Activated CD4-positive, alpha-beta memory T cell treated with anti-CD3 and anti-CD28 coated beads for 36 hours (primary cell): ENCODE measurements at places on chromosomes 2 and 18. TPM values are rescaled to one million over a fixed set of nuclear protein-coding genes. Genes with fewer than 3 reads are reported as not detected.

Gene MAP3K19
- total RNA-seq: not detected

Gene PCARE
- not detected for total RNA-seq

Gene DYSF
- not detected for total RNA-seq

Gene BCL2
- 67.9 TPM for total RNA-seq

Gene GALNT3
- 4.1 TPM for total RNA-seq

Gene NGEF
- total RNA-seq: 4.2 TPM

Gene TMEM182
- total RNA-seq: 5.8 TPM

Gene SULT1C2
- not detected for total RNA-seq

DNA sequence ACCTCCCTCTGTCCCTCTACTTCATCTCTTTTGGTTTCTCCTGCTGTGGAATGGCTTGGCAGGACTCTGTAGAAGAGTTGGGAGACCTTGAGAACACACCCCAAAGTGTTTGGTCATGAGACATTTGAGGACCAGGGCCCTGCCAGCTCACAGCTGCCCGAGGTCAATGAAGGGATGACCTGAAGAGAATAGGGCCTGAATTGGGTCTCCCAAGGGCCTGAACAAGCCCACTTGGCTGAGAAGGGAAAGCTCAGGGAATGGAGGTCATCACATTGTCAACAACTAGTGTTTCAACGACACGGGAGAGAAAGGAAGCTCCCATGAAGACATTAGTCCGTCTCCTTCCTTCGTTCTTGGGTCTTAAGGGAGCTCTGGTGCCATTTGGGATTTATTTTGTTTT is 52.8 kb downstream of the TTC32 start:
- no peak overlapping the region for H3K27ac ChIP-seq
- H3K4me1 ChIP-seq: no peaks in the 10 kb centered on the region
- no peaks in the 10 kb centered on the region for H3K36me3 ChIP-seq
- no peak overlapping the region for H3K4me3 ChIP-seq
- no peak for DNase-seq

- no peaks in the 10 kb centered on the region for H3K27me3 ChIP-seq
- H3K4me1 ChIP-seq: peaks cover 46% of the 10 kb centered on the region
- peak overlapping the region; percentile 74 for H3K4me3 ChIP-seq
- DNase-seq: peak; percentile 60
- H3K27ac ChIP-seq: peak overlapping the region; percentile 31
- H3K36me3 ChIP-seq: peaks cover 1% of the 10 kb centered on the region
Measured at GRCh38 chr2:64655018-64655664, 1.4 kb upstream of the SERTAD2 start.

DNA sequence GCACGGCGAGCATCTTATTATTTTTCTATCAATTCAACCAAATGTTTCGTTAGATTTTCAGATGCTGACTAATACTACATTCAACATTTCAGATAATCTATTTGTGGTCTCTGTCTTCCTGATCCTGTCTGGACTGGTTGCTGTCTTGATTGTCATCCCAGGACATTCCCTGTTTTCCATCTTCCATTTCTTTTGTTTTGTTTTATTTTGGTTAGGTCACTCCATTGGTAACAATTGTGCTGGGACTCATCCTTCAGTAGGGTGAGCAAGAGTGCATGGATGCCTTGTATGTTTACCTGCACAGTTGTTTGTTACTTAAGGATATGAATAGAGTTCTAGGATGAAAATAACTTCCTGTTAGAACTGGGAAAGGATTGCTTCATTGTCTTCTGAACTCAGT is 55.9 kb upstream of the ACYP2 start:
- peaks cover 5% of the 10 kb centered on the region for H3K4me1 ChIP-seq
- H3K36me3 ChIP-seq: no peaks in the 10 kb centered on the region
- no peak for DNase-seq
- no peaks in the 10 kb centered on the region for H3K27me3 ChIP-seq
- H3K4me3 ChIP-seq: no peak overlapping the region

- H3K4me3 ChIP-seq: no peak overlapping the region
- H3K27ac ChIP-seq: no peak overlapping the region
- no peaks in the 10 kb centered on the region for H3K27me3 ChIP-seq
Measured at GRCh38 chr2:236102971-236103370, 65.2 kb downstream of the GBX2 start.

- H3K27ac ChIP-seq: no peak overlapping the region
- H3K4me1 ChIP-seq: no peaks in the 10 kb centered on the region
- DNase-seq: no peak
- no peaks in the 10 kb centered on the region for H3K36me3 ChIP-seq
Measured at GRCh38 chr18:64011513-64011912, 41.6 kb downstream of the SERPINB8 start.

- DNase-seq: no peak
- no peak overlapping the region for H3K4me3 ChIP-seq
- H3K27ac ChIP-seq: no peak overlapping the region
- H3K36me3 ChIP-seq: no peaks in the 10 kb centered on the region
- no peaks in the 10 kb centered on the region for H3K27me3 ChIP-seq
Measured at GRCh38 chr2:201996006-201996405, 37.6 kb upstream of the FZD7 start.

- H3K27me3 ChIP-seq: no peaks in the 10 kb centered on the region
- no peak overlapping the region for H3K4me3 ChIP-seq
- peaks cover 50% of the 10 kb centered on the region for H3K4me1 ChIP-seq
Measured at GRCh38 chr2:106168657-106169056, 25.4 kb downstream of the UXS1 start.

- DNase-seq: no peak
- H3K27me3 ChIP-seq: peaks cover 2% of the 10 kb centered on the region
- no peak overlapping the region for H3K27ac ChIP-seq
- no peaks in the 10 kb centered on the region for H3K4me1 ChIP-seq
- no peaks in the 10 kb centered on the region for H3K36me3 ChIP-seq
Measured at GRCh38 chr2:240374085-240374907, 61.2 kb upstream of the GPC1 start.

DNA sequence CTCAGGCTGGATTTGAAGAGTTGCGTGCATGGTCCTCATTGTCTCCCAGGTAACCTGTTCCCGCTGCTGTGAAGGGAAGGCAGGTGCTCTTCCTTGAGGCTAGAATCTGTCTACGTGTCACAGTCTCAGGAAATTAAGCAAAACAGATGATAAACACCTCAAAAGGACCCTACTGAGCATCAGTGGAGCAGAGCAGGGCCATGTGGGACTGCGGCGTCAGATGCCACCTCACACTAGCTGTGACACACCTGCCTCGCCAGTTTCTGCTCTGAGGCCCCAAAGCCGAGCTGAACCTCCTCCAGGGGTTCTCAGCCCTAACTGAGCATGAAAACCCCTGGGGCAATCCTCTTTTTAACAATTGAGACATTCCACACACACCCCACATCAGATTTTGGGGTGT is 2.0 kb downstream of the C2orf92 start:
- no peak overlapping the region for H3K27ac ChIP-seq
- no peaks in the 10 kb centered on the region for H3K27me3 ChIP-seq
- peaks cover 16% of the 10 kb centered on the region for H3K4me1 ChIP-seq
- H3K4me3 ChIP-seq: no peak overlapping the region
- no peak for DNase-seq

- no peak overlapping the region for H3K27ac ChIP-seq
- peak overlapping the region; percentile 33 for H3K4me3 ChIP-seq
- no peaks in the 10 kb centered on the region for H3K36me3 ChIP-seq
- DNase-seq: no peak
- H3K27me3 ChIP-seq: peaks cover 40% of the 10 kb centered on the region
Measured at GRCh38 chr2:15941481-15941850, 1.1 kb downstream of the MYCN start.

GRCh38 chr18:55280503-55280902 is 307.5 kb downstream of the TCF4 start:
- no peak overlapping the region for H3K4me3 ChIP-seq
- H3K27ac ChIP-seq: no peak overlapping the region
- H3K36me3 ChIP-seq: no peaks in the 10 kb centered on the region

DNA sequence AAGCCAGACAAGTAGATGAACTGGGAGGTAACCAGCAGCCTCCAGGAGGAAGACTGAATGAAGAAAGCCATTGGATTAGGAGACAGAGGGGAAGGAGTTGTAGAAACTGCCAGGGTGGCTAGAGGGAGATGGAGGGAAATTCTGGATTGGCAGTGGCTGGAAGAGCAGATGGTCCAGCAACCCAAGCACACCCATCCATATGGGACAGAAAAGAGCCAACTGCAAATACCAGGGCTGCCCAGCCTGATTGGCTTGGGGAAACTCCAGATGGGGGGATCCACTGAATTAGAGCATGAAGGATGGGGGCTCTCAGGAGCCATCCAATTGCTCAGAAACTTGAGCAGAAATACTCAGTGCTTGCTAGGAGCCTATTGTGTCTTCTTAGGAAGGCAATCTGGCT is 173.5 kb upstream of the EPB41L3 start:
- no peak overlapping the region for H3K4me3 ChIP-seq
- H3K27me3 ChIP-seq: peaks cover 2% of the 10 kb centered on the region
- no peaks in the 10 kb centered on the region for H3K4me1 ChIP-seq
- H3K27ac ChIP-seq: no peak overlapping the region
- no peak for DNase-seq
- no peaks in the 10 kb centered on the region for H3K36me3 ChIP-seq

DNA sequence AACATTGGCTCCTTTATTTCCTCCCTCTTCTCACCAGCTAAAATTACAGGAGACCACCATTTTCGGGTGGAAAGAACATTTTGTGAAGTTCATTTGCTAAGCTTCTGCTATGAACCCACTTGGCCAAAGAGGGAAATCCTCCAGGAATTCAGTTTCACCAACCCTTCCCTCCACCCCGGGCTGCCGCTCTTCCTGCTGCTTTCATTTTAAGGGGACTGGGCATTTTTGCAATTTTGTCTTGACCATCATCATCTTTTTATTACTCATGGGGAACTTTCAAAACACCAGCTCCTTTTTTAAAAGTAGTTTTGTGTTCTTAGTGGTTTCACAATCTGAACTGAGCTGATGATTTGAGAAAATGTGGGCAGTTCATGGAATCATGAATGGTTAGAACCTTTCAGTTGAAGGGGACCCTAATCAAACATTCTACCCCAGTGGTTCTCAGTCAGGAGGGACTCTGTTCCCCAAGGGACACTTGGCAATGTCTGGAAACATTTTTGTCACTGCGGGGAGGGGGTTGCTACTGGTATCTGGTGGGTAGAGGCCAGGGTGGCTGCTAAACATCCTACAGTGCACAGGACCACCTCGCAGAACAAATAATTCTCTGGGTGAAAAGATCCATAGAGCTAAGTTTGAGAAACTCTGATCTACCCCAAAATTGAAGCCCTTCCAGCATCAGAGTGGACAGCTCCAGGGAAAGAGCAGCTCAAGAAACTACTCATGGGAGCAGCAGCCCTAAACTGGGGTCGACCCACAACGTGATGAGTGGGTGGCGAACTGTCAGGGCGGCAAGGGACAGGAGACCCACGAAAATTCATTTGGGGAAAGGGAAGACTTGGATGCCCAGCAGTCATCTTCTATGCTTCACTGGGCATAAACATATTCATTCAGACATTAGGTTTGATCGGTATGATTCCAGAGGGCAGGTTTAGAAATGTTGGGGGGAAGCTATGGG is 92.9 kb downstream of the ACKR3 start:
- no peak for DNase-seq
- no peak overlapping the region for H3K27ac ChIP-seq
- no peaks in the 10 kb centered on the region for H3K4me1 ChIP-seq
- no peaks in the 10 kb centered on the region for H3K36me3 ChIP-seq
- H3K27me3 ChIP-seq: peaks cover 30% of the 10 kb centered on the region
- no peak overlapping the region for H3K4me3 ChIP-seq

GRCh38 chr18:55275039-55275901 is 312.7 kb downstream of the TCF4 start:
- H3K36me3 ChIP-seq: no peaks in the 10 kb centered on the region
- DNase-seq: no peak
- H3K27ac ChIP-seq: no peak overlapping the region
- H3K4me1 ChIP-seq: no peaks in the 10 kb centered on the region

DNA sequence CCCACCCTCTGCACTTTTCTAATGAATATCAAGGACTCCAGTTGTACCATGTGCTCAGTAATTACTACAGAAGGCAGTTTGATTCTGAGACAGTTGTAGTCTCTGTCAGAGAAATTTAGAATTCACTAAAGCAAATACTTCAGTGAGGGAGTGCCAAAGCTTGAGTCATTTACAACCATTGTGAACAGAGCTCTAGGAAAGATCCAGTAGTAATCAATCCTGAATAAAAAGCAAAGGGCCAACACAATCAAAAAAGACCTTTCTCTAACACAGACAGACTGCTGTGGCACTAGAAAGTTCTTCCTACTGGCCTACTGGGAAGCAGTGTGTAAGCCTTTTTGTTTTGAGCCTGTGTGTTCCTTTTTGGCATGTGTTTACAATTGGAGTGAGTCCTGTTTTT is 135.6 kb upstream of the UNC80 start:
- DNase-seq: no peak
- no peaks in the 10 kb centered on the region for H3K27me3 ChIP-seq
- no peak overlapping the region for H3K27ac ChIP-seq
- H3K36me3 ChIP-seq: no peaks in the 10 kb centered on the region

GRCh38 chr2:73290049-73290839 is 3.1 kb downstream of the EGR4 start:
- no peak overlapping the region for H3K27ac ChIP-seq
- DNase-seq: peak; percentile 64
- peaks cover 42% of the 10 kb centered on the region for H3K27me3 ChIP-seq

GRCh38 chr2:240339411-240340360 is 95.8 kb upstream of the GPC1 start:
- DNase-seq: no peak
- H3K27ac ChIP-seq: no peak overlapping the region
- no peaks in the 10 kb centered on the region for H3K36me3 ChIP-seq

DNA sequence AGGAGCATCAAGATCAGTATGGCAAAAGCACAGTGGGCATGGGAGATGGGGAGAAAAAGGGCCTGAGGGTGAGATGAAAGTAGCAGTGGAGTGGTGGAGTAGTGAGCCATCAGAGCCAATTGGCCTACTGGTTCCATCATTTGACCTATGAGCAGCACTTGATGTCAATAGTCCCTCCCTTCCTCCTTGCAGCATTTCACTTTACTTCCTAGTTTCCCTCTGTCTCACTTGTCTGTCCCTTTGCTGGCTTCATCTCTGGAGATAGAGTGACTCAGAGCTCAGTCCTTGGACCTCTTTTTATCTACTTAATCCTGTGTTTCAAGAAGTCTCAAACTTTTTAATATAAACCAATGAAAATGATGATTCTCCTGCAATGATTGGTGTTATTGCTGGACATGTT is 32.1 kb downstream of the FBXO48 start:
- H3K4me3 ChIP-seq: no peak overlapping the region
- no peaks in the 10 kb centered on the region for H3K36me3 ChIP-seq
- DNase-seq: no peak
- no peaks in the 10 kb centered on the region for H3K4me1 ChIP-seq
- H3K27me3 ChIP-seq: no peaks in the 10 kb centered on the region

GRCh38 chr2:9653485-9654271 is 22.9 kb upstream of the YWHAQ start:
- peaks cover 60% of the 10 kb centered on the region for H3K4me1 ChIP-seq
- no peak for DNase-seq
- H3K27me3 ChIP-seq: peaks cover 9% of the 10 kb centered on the region
- no peaks in the 10 kb centered on the region for H3K36me3 ChIP-seq
